ENCODE measurements at places on chromosomes 12 and 14.
A peak's percentile ranks its signal among the peaks of the same experiment; 100 is the strongest.

GRCh38 chr12:6540181-6540877, 6.0 kb downstream of the GAPDH start:
- peaks cover 73% of the 10 kb centered on the region for H3K36me3 ChIP-seq
- H3K4me3 ChIP-seq = peak overlapping the region; percentile 38
- peak overlapping the region; percentile 97 for H3K27ac ChIP-seq
- H3K27me3 ChIP-seq = no peaks in the 10 kb centered on the region

DNA sequence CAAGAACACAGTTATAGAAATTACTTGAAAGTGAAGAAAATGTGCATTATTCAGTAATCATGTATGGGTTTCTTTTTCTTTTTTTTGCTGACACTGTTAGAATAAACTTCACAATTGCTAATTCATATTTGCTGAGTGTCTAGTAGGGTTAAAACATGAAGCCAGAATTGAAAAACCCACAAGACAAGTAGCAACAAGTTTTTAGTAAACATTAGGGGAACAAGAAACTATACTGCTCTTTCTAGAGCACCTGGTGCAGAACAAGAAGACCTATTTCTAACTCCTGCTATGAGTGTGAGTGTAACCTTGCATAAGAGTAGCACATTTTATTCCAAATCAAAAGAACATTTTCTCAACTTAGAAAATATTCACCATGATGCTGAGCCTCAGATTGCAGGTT, 83.2 kb downstream of the ITPR2 start:
- H3K36me3 ChIP-seq = no peaks in the 10 kb centered on the region
- no peak overlapping the region for H3K27ac ChIP-seq
- H3K4me3 ChIP-seq = no peak overlapping the region
- no peaks in the 10 kb centered on the region for H3K27me3 ChIP-seq
- no peak for DNase-seq

DNA sequence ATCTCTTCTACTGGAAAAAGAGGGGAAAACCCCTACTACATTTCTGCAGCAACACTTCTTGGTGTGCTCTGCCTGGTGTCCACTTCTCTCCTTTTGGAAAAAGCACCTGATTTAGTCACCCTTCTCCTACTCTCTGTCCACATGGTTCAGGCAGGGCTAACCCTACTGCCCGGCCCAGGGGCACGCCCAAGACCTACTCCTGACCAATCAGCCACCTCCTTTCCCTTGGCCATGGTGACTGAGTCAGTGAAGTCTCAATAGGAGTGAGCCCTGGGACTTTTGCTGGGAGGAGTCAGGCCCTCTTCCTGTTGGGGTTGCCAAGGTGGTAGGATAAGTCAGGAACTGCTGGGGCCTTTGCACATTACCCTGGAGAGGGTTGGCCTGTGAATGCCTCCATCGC, 52.5 kb upstream of the MYL2 start:
- H3K4me3 ChIP-seq = no peak overlapping the region
- no peak for DNase-seq
- no peak overlapping the region for H3K27ac ChIP-seq
- no peaks in the 10 kb centered on the region for H3K4me1 ChIP-seq
- no peaks in the 10 kb centered on the region for H3K27me3 ChIP-seq
- H3K36me3 ChIP-seq = no peaks in the 10 kb centered on the region

- peak overlapping the region; percentile 20 for H3K4me3 ChIP-seq
- H3K27me3 ChIP-seq = no peaks in the 10 kb centered on the region
- peaks cover 50% of the 10 kb centered on the region for H3K4me1 ChIP-seq
- H3K27ac ChIP-seq = peak overlapping the region; percentile 74
- no peaks in the 10 kb centered on the region for H3K36me3 ChIP-seq
These were observed 119.2 kb downstream of the TRMT5 start for GRCh38 chr14:60861545-60862140.

DNA sequence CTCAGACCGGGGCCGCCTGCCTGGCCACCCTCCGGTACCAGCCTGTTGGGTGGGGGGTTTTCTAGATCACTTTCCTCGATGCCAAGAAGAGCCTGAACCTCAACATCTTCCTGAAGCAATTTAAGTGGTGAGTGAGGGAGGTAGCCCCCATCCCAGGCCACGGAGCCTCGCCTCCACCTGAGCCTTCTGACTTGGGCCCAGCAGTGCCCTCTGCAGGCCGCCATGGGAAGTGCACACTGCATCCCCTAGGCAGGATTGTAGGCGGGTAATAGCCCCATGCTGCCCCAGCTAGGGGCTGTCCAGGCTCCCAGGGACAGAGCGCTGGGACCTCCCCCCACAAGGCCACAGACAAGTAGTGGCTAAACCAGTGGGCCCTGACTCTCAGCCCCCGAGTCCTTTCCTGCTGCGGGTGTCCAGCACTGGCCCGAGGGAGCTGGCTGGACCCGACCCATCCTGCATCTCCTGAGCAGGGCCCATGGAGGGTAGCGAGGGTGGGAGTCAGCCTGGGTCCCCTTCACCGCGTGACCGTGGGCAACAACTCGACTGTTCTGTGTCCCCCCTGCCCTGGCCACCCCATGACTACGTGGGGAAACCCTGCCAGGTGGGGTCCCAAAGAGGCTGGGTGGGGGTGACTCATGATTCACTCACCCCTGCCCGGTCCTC, 15.3 kb upstream of the ADSS1 start:
- H3K36me3 ChIP-seq = peaks cover 57% of the 10 kb centered on the region
- DNase-seq = peak; percentile 85
- H3K27ac ChIP-seq = no peak overlapping the region
- H3K4me3 ChIP-seq = no peak overlapping the region
- H3K4me1 ChIP-seq = no peaks in the 10 kb centered on the region
- H3K27me3 ChIP-seq = no peaks in the 10 kb centered on the region

GRCh38 chr14:78153064-78153341, 17.2 kb upstream of the NRXN3 start:
- no peaks in the 10 kb centered on the region for H3K36me3 ChIP-seq
- H3K27me3 ChIP-seq = no peaks in the 10 kb centered on the region
- no peak for DNase-seq

DNA sequence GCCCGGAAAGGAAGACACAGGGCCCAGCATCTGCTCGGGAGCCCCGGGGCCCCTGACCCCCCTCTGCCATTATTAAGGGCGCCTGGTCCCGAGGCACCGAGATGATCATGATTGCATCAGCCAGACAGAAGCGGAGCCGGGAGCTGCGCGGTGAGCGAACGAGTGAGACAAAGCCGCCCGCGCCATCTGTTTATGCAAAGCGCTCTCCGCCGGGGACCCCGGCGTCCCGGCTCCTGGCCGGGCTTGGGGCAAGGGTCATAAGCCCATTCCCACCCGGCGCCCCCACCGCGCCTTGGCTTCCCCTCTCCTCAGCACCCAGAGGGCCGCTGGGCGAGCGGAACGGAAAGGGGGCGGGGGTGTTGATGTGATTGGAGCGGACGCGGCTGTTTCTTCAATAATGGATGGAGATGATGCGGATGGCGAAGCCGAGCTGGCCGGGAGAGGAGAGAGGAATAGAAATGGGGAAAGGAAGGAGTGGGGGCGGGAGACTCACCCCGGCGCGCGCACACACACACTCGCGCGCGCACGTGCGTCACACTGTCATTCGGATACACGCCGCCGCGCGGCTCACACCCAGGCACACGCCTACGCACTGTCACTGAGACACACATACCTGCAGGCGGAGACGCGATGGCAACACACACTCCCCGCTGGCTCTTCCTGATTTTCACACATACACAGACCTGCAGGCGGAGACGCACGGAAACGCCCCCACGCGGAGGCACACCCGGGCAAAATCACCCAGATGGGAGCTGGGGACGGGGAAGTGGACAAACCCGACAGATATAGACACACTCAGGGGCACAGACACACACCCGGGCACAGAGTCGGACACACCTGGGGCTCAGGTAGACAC, 10.7 kb downstream of the STAC3 start:
- H3K27me3 ChIP-seq = no peaks in the 10 kb centered on the region
- peak; percentile 64 for DNase-seq
- peaks cover 20% of the 10 kb centered on the region for H3K36me3 ChIP-seq
- H3K4me3 ChIP-seq = peak overlapping the region; percentile 65
- H3K27ac ChIP-seq = peak overlapping the region; percentile 61

DNA sequence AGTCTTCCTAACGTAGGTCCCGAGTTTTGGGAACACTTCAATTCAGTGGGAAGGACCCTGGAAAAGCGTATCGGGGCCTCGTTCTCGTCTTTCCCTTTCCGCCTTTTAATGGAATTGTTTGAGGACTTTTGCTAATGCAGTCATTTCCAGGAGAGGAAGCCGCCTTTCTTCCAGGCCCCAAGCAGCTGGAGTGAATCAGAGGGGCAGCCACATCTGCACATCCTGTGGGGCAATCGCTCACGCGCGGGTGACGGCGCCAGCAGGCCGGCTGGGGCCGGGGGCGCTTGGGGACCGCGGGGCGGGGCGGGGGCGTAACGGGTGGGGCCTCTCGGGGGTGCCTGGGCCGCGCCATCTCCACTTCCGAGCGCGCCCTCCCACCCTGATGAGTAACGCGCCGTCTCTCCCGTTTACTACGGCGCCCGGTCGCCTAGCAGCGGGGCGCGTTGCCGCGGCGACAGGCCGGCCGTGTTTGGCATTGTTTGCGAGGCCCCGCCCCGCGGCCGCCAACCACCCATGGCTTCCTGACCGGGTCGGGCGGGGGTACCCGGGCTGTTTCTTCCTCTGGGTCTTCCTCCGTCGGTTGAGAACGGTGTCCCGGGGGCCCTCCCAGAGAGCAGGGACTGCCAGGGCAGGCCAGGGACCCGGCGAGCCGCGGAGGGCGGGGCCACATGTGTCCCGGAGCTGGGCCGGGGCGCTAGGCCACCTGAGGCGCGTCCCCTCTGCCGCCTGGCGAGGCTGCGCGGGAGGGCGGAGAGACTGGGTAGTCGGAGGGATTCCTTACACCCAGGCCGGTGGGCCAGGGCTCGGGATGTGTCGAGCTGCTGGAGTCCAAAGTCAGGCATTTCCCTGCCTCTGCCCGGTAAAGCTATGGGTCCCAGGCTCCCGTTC, 2.3 kb downstream of the GSG1 start:
- no peaks in the 10 kb centered on the region for H3K36me3 ChIP-seq
- peak; percentile 95 for DNase-seq
- H3K4me1 ChIP-seq = peaks cover 6% of the 10 kb centered on the region
- peak overlapping the region; percentile 70 for H3K4me3 ChIP-seq
- peak overlapping the region; percentile 85 for H3K27ac ChIP-seq
- no peaks in the 10 kb centered on the region for H3K27me3 ChIP-seq

Measured in psoas muscle (tissue), 8 donors.